ENCODE measurements at places on chromosomes 2 and 18.
A peak's percentile ranks its signal among the peaks of the same experiment; 100 is the strongest.

DNA sequence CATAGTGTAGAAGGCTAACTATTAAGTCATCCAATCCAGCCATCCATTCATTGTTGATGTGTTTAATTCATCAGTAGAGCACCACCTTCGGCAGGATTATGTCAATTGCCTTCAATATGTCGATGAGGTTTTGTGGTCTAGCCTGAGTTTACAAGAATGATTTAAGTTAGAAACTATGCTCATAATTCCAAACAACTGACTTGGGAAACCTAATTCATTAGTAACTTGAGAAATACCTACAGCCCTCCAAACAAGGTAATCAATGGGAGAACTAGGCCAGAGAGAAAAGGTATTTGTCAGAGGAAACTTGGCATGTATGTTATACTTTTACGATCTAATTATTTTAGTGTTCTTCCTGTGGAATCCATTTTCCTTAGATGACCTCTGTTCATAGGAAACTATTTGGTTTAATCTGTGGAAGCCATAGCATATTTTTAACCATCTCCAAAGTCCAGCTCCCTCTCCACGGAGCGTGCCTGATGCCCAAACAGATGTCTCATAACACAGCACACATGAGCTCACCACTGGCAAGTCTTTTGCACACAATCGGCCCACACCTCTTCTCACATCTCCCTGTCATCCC, 148.5 kb downstream of the GFPT1 start:
- DNase-seq = no peak

DNA sequence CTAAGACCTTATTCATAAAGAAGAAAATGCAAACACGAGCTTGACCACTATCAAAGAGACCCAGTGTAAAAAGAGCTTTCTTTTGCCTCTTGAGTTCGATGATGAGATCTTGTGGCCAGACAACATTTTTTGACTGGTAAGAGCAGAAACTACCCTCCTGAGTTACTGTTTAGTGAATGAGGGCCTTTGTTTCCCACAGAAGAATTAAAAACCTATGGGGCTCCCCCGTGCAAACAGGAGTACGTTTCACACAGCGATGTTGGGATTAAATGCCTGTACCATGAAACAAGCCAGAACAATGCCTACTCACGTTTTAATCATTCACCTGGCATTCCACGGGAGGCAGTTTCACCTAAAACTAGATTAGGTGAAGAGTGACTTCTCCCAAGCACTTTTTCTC, 36.0 kb downstream of the MYCN start:
- DNase-seq = no peak

- DNase-seq = no peak
Observed at GRCh38 chr2:221779614-221780067, 207.5 kb upstream of the EPHA4 start.

DNA sequence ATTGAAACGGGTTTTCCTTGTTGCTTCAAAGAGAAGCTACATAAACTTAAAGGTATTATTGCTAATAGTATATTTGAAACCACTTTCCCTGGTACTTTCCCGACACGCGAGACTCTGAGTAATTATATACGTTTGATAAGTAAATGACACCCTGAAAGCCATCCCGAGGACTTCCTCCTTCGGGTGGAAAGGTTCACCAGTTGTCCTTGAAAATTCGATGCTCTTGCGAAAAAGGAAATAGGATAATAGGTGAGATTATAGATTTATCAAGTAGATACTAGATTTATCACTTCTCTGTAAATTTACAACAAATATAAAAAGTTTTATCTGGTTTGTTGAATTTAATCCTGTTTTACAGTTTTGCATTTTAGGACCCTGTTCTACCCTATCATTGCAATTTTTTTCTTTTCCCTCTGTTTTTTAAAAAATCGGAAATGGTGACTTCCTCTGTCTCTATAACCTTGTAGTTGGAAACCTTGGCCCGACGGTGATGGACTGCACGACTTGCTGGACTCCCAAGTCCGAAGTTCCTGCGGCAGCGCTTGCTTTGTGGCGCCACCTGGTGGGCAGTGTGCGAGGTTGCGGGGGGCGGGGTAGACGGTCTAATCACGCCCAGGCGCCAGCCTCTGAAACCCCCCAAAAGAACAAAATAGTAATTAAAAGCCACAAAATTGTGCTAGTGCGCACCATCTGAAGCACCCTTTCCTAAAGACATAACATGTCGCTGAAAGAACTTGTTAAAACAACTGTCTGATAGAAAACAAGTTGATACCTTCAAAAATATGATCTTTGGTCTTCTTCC, 972 bp upstream of the DLX2 start:
- DNase-seq = peak; percentile 57

- no peak for DNase-seq
Observed at GRCh38 chr2:1132328-1132969, 181.8 kb downstream of the SNTG2 start.

GRCh38 chr2:215460682-215461382, 25.0 kb upstream of the FN1 start:
- no peak for DNase-seq
